ENCODE measurements at places on chromosomes 2 and 18.

DNA sequence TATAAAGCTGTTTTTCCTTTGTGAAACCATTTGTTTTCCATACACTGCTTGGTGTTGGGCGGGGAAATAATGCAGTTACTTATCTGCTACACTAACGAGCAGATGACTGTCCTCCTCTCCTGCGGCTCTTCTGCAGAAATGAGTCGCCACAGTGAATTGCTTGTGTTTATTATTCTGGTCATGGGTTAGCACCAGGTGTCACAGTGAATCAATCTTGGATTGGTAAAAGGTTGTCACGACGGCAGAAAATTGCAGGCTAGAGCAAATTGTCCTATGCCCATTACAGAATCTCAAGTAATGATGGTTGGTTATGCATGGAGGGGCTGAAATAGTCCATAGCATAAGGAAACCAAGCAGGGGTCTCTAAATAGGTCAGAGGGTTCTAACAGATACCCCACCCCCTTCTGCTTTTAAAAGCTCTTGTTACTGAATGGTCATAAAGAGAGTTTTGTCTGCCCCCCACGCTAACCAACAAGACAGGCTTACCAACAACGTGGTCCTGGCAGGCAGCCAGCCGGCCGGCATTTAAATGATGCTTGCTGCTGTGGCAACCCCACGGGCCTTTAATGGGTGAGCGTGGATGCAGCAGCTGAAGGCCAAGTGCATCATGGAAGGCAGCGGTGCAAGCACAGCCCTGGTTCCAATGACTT is 29.5 kb downstream of the RAB31 start:
- DNase-seq, result no peak
- no peaks in the 10 kb centered on the region for H3K27me3 ChIP-seq
- peaks cover 37% of the 10 kb centered on the region for H3K4me1 ChIP-seq
- no peak overlapping the region for H3K27ac ChIP-seq
- no peaks in the 10 kb centered on the region for H3K36me3 ChIP-seq
- no peak overlapping the region for H3K4me3 ChIP-seq

DNA sequence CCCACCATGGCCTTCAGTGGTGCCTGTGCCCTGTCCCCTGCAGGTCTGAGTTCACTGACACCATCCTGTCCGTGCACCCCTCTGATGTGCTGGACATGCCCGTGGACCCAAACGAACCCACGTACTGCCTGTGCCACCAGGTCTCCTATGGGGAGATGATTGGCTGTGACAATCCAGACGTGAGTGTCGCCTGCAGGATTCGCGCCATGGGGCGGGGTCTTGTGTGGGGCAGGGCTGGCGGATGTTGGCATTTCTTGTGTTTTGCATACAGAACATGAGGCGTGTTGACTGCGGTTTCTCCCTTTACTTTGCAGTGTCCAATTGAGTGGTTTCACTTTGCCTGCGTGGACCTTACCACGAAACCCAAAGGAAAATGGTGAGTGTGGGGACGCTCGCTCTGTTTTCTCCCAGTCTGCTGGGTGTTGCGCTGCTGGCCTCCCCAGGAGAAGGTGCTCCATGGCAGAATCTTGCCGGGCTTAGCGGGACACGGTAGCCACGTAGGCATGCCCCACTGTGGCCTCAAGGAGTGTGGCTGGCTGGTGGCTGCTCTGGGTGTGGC is 11.5 kb upstream of the D2HGDH start:
- no peaks in the 10 kb centered on the region for H3K4me1 ChIP-seq
- DNase-seq, result no peak
- no peak overlapping the region for H3K27ac ChIP-seq
- no peaks in the 10 kb centered on the region for H3K27me3 ChIP-seq
- H3K36me3 ChIP-seq, result peaks cover 16% of the 10 kb centered on the region

- no peak for DNase-seq
- no peaks in the 10 kb centered on the region for H3K4me1 ChIP-seq
- H3K36me3 ChIP-seq, result no peaks in the 10 kb centered on the region
Observed at GRCh38 chr2:119136093-119136492, 22.5 kb downstream of the C1QL2 start.

- H3K27me3 ChIP-seq, result no peaks in the 10 kb centered on the region
- H3K36me3 ChIP-seq, result peaks cover 49% of the 10 kb centered on the region
- H3K4me3 ChIP-seq, result peak overlapping the region; percentile 48
- DNase-seq, result no peak
- H3K4me1 ChIP-seq, result peaks cover 14% of the 10 kb centered on the region
- H3K27ac ChIP-seq, result peak overlapping the region; percentile 75
Observed at GRCh38 chr18:22932885-22933205, 283 bp upstream of the RBBP8 start.

GRCh38 chr2:72757177-72757775 is 68.6 kb downstream of the EXOC6B start:
- no peak for DNase-seq
- no peak overlapping the region for H3K4me3 ChIP-seq
- H3K27ac ChIP-seq, result peak overlapping the region; percentile 65
- H3K27me3 ChIP-seq, result no peaks in the 10 kb centered on the region
- H3K4me1 ChIP-seq, result peaks cover 29% of the 10 kb centered on the region

- no peaks in the 10 kb centered on the region for H3K27me3 ChIP-seq
- H3K27ac ChIP-seq, result peak overlapping the region; percentile 93
- peak overlapping the region; percentile 92 for H3K4me3 ChIP-seq
- no peak for DNase-seq
Observed at GRCh38 chr18:3447068-3447894, 2.7 kb upstream of the TGIF1 start.

GRCh38 chr18:62157843-62158242 is 29.0 kb downstream of the PIGN start:
- H3K36me3 ChIP-seq, result no peaks in the 10 kb centered on the region
- no peak overlapping the region for H3K4me3 ChIP-seq
- DNase-seq, result no peak
- H3K27me3 ChIP-seq, result no peaks in the 10 kb centered on the region
- H3K4me1 ChIP-seq, result no peaks in the 10 kb centered on the region

DNA sequence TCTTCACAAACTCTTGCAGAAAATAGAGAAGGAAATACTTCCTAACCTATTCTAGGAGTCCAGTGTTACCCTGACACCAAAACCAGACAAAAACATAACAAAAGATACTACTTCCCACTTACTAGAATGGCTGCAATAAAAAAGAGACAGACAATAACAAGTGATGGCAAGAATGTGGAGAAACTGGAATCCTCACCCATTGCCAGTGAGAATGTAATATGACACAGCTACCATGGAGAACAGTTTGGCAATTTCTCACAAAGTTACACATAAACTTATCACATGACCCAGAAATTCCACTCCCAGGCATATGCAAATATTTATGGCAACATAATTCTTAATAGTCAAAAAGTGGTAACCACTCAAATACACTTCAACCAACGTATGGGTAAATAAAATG is 209.8 kb upstream of the CTAGE1 start:
- H3K4me1 ChIP-seq, result no peaks in the 10 kb centered on the region
- no peak overlapping the region for H3K4me3 ChIP-seq
- H3K36me3 ChIP-seq, result no peaks in the 10 kb centered on the region
- no peak for DNase-seq

DNA sequence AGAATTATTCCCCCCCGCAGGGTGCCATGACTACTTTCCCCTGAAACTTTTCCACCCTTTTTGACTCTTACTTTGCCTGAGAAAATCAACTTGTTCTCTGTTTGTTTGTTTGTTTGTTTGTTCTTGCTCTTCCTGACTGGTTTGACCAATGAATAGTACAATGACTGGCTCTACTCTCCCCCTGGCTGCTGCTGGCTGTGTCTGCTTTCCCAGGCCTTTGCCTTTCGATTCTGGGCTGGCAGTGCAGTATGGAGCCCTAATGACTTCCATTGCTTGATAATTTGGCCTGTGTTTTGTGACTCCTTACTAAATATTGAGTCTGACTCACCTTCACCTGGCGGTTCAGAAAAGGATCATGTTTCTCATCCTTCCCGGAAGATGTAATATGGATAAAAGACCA is 241.1 kb downstream of the TMEM182 start:
- no peaks in the 10 kb centered on the region for H3K27me3 ChIP-seq
- no peak for DNase-seq
- H3K4me3 ChIP-seq, result no peak overlapping the region
- H3K36me3 ChIP-seq, result no peaks in the 10 kb centered on the region
- H3K4me1 ChIP-seq, result no peaks in the 10 kb centered on the region

DNA sequence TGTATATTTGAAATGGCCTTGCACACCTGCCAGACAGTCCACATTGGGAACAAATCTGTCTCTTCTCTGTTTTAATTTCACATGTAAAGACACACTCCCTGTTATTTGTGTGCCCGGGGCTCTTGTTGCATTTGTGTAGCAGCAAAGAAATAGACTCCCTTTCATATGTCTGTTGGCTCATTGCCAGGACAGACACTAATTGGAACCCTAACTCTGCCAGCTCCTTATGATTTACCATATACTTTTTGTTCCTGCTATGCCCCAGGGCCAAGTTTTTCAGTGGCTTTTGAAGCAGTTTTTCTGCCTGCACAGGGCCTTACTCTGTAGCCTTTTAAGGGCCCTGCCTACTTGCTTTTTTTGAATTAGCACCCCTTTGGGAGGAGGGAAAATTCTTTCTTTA is 396.9 kb downstream of the DLGAP1 start:
- no peak overlapping the region for H3K4me3 ChIP-seq
- no peak for DNase-seq
- no peak overlapping the region for H3K27ac ChIP-seq
- no peaks in the 10 kb centered on the region for H3K27me3 ChIP-seq
- H3K4me1 ChIP-seq, result no peaks in the 10 kb centered on the region
- H3K36me3 ChIP-seq, result no peaks in the 10 kb centered on the region

DNA sequence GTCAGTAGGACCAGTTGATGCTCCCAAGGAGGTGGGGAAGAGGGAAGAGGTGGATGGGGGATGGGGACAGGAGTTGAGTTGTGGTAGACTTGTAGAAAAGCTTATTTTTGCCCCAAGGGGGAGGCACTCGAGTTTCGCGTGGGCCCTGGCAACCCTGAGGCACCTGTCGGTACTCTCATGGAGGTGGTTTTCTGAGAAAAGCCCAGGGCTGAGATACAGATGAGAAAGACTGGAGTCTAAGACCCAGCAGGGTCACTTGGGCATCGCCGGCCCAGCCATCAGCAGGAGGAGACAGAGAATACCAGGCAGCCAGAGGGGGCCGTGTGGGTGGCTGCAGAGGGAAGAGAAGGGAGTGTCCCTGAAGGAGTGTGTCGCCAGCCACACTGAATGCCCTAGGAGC is 57.7 kb upstream of the HPCAL1 start:
- no peaks in the 10 kb centered on the region for H3K4me1 ChIP-seq
- H3K4me3 ChIP-seq, result no peak overlapping the region
- H3K27me3 ChIP-seq, result no peaks in the 10 kb centered on the region
- H3K36me3 ChIP-seq, result no peaks in the 10 kb centered on the region
